Activated CD8-positive, alpha-beta memory T cell treated with anti-CD3 and anti-CD28 coated beads, Interleukin-2, amount 10 ng/mL, durations not matched to agents 7 days and 5 days (primary cell): ENCODE measurements at places on chromosomes 11 and 22. TPM values are rescaled to one million over a fixed set of nuclear protein-coding genes. Genes with fewer than 3 reads are reported as not detected.

DNA sequence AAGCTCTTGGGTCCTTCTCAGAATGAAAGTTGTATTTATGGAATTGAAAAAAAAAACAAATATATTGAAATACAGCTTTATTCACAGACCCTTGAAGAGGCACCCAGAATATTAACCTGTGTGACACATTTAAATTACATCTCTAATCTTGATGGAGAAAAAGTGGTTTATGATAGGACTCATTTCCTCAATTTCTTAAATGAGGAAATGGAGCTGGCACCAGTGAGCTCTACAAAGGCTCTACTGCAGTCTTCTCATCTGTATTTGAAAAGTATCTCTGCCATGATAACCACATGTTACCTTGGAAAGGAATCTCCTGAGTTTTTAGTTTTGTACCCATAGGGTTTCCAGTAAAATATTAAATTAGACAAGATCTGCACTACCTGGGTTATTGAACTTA is 186.5 kb downstream of the HIPK3 start:
- no peak overlapping the region for H3K4me3 ChIP-seq
- H3K27ac ChIP-seq, result no peak overlapping the region
- H3K4me1 ChIP-seq, result no peaks in the 10 kb centered on the region
- H3K27me3 ChIP-seq, result no peaks in the 10 kb centered on the region
- H3K36me3 ChIP-seq, result no peaks in the 10 kb centered on the region

GRCh38 chr11:126475014-126475991 is 119.8 kb downstream of the ST3GAL4 start:
- no peak overlapping the region for H3K4me3 ChIP-seq
- peaks cover 19% of the 10 kb centered on the region for H3K4me1 ChIP-seq
- H3K36me3 ChIP-seq, result no peaks in the 10 kb centered on the region
- H3K27ac ChIP-seq, result no peak overlapping the region

TP53AIP1 gene
- total RNA-seq, result not detected

DNA sequence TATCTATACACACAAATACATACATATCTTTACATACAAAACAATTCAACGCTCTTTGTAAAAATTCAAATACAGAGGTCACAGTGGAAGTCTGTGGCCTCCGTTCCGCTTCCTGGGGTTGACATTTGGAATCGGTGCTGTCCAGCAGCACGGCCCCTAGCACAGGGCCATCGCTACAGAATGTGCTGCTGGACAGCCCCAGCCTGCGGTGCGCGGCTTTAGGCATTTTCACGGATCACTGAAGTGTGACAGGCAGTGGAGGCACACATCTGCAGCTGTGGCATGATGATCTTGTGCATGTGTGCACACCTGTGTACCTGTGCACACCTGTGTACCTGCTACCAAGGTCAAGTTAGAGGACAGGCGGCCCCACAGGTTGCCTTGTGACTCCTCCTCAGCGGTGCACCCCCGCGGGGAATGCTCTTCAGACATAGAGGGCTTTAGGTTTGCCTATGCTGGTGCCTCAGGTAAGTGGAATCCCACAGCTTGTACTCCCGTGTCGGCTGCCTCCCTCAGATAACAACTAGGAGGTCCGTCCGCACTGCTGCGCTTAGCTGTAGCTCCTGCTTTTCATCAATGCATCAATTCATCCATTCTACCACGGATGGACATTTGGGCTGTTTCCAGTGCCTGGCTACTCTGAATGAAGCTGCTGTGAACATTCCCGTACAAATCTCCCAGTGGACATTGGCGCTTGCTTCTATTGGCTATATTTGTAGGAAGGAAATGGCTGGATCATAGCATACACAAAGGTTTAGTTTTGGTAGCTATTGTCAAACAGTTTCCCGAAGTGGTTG is 29.9 kb downstream of the GAL start:
- H3K27ac ChIP-seq, result no peak overlapping the region
- no peak for DNase-seq
- no peak overlapping the region for H3K4me3 ChIP-seq
- H3K4me1 ChIP-seq, result no peaks in the 10 kb centered on the region

- no peaks in the 10 kb centered on the region for H3K36me3 ChIP-seq
- DNase-seq, result no peak
- no peak overlapping the region for H3K27ac ChIP-seq
Observed at GRCh38 chr11:115616971-115617370, 112.8 kb upstream of the CADM1 start.

DNA sequence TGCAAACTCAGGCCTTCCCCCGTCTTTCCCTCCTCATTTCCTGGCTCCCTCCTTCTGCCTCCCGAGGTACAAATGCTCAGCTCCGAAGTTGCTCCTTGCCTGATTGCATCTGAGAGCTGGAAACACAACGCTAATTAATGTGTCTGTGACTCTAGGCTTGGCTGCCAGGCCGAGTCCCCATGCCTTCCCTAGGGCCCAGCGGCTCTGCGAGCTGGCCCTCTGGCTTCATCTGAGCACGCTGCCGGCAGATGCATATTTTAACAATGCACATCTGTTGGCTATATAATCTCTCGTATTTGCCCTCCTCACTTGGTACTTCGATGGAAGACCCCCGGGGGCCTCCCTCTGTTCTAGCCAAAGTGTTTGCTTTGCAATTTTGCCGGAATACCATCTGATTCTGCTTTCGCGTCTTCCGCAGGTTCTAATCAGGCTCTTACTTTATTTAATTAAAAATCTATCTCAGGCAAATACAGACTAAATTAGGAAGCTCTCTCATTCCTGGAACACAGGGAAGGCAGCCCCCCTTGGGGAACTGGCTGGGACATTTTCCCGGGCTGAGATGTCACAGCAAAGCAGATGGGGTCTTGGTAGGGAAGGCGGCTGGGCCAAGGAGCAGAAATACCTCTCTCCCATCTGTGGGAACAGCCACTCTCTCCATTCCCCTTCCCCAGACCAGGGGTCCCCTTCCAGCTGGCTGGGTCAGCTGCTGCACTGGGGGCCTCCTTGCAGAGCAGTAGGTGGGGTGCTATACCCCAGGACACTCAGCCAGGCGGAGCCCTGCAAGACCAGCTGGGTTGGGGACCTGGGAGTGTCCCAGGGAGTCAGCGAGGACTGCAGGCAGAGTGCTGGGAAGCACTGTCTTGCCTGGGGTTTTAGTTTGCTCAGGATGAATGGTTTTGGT is 162.8 kb downstream of the ST3GAL4 start:
- no peak overlapping the region for H3K27ac ChIP-seq
- no peaks in the 10 kb centered on the region for H3K4me1 ChIP-seq
- no peaks in the 10 kb centered on the region for H3K27me3 ChIP-seq
- no peaks in the 10 kb centered on the region for H3K36me3 ChIP-seq

DNA sequence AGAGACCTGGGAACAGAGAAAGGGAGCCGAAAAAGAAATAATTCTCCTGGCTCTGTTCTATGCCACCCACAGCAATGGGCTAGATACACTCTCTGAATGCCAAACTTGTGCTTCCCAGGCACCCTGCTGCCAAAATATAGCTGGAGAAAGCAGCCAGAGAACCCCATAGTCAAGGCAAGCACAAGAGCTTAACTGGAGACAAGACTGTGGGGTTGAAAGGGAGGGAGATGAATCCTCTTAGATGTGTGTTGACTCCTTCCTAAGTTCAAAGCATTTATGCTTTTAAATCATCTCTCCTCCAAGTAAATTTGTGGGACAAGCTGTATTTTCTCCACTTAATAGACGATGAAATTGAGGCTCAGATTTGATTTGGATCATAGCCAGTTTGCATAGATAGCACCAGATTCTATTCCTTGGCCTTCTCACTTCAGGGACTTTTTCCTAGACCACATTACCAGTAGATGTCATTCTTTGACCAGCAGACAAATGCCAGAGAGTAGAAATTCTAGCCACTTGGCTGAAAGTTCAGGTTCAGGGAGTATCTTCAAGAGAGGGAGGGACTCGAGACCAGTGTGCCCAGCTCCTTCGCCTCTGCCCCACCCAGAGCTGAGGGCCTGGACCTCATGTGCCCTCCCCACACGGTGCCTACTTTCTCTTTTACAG is 16.5 kb upstream of the ETS1 start:
- H3K36me3 ChIP-seq, result no peaks in the 10 kb centered on the region
- H3K4me1 ChIP-seq, result peaks cover 8% of the 10 kb centered on the region
- no peak overlapping the region for H3K27ac ChIP-seq
- DNase-seq, result peak; percentile 33

GRCh38 chr11:8650401-8650990 is 32.0 kb downstream of the TRIM66 start:
- peaks cover 33% of the 10 kb centered on the region for H3K36me3 ChIP-seq
- H3K27me3 ChIP-seq, result no peaks in the 10 kb centered on the region
- peaks cover 18% of the 10 kb centered on the region for H3K4me1 ChIP-seq
- no peak overlapping the region for H3K27ac ChIP-seq
- H3K4me3 ChIP-seq, result no peak overlapping the region

DNA sequence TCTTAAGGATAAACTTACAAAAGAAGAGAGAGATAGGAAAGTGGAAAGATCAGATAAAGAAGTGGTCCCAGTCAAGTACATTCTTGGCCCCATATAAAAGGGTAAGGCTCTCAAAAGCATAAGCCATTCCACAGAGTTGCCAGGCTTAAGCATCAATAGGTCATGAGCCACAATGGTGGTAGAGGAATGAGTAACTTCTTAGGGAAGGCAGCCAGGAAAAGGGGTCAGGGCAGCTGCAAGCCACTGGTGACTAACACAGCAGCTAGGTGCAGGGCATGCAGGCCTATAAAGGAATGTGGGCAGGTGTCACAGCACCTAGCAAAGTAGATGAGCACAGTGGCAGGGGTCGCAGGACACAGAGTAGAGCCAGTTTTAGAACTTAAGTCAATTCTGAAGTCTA is 302.6 kb upstream of the FAT3 start:
- H3K36me3 ChIP-seq, result no peaks in the 10 kb centered on the region
- DNase-seq, result no peak
- H3K27ac ChIP-seq, result no peak overlapping the region
- H3K27me3 ChIP-seq, result no peaks in the 10 kb centered on the region

DNA sequence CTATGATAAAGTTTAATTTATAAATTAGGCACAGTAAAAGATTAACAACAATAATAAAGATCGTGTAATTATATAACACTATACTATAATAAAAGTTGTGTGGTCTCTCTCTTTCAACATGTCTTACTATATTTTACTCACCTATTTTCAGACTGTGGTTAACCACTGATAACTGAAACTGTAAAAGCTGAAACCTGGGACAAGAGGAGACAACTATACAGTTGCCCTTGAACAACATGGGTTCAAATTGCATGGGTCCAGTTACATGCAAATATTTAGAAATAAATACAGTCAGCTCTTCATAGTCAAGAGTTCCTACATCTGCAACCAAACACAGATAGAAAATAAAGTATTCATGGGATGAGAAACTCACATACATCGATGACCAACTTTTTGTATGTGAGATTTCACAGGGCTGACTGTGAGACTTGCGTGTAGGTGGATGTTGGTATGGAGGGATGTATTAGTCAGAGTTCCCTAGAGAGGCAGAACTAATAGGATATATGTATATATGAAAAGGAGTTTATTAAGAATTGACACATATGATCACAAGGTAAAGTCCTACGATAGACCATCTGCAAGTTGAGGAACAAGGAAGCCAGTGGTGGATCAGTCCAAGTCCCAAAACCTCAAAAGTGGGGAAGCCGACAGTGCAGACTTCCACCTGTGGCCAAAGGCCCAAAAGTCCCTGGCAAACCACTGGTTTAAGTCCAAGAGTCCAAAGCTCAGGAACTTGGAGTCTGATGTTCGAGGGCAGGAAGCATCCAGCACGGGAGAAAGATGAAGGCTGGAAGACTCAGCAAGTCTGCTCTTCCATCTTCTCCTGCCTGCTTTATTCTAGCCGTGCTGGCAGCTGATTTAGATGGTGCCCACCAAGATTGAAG is 359.5 kb downstream of the INSC start:
- H3K4me1 ChIP-seq, result no peaks in the 10 kb centered on the region
- no peak overlapping the region for H3K4me3 ChIP-seq
- DNase-seq, result no peak
- no peaks in the 10 kb centered on the region for H3K36me3 ChIP-seq
- H3K27me3 ChIP-seq, result no peaks in the 10 kb centered on the region
- H3K27ac ChIP-seq, result no peak overlapping the region

GRCh38 chr11:39641751-39642150 is 1817.7 kb downstream of the LRRC4C start:
- H3K4me3 ChIP-seq, result no peak overlapping the region
- no peak for DNase-seq
- no peaks in the 10 kb centered on the region for H3K4me1 ChIP-seq
- no peaks in the 10 kb centered on the region for H3K36me3 ChIP-seq
- H3K27me3 ChIP-seq, result no peaks in the 10 kb centered on the region
